ENCODE measurements at places on chromosomes 11 and 22.
A peak's percentile ranks its signal among the peaks of the same experiment; 100 is the strongest.

GRCh38 chr11:36090356-36091109, 146.7 kb downstream of the LDLRAD3 start:
- DNase-seq: no peak

DNA sequence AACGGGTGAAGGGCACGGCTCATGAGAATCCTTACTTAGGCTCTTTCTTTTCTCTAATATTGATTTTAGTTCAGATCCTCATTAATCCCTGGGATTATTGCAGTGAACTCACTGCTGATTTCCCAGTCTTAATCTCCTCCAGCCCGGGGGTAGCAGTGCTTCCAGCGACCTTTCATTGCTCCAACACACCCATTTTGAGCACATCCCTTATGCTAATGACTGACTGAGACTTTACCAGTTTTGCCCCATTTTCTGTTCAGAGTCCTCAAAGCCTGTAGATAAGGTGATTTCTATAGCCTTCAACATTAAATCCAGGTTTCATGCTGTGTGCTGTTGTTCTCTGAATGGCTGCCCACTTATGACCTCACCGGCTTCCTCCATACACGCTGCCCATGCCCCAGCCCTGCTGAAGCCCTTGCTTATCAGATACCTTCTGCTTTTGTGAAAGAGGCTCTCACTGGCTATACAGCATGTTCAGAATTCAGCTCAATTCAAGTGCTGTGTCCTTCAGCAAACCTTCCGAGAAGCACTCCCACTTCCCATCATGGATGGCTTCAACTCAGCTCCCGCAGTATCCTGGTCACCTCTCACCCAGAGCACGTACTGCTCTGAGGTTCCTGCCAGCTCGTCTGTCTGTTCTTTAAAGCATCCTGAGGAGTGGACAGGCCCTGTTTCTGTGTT, 49.0 kb downstream of the PPFIA1 start:
- no peak for DNase-seq

DNA sequence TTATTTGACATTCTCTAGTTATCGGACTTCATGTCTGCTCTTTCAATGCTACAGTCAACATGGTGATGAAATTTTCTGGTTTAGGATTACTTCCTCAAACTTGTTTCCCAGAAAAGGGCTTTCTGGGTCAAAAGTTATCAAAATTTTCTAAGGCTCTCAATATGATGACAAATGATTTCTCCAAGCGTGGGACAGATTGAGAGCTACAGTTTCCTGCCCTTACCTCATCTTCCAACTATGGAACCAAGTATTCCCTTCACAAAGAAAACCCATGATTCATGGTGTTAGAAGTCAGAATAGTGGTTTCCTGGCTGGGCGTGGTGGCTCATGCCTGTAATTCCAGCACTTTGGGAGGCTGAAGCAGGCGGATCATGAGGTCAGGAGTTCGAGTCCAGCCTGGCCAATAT, 17.8 kb downstream of the MYO18B start:
- DNase-seq: no peak

- no peak for DNase-seq
Measured at GRCh38 chr22:46049726-46050450, 72.9 kb upstream of the WNT7B start.

GRCh38 chr22:23402275-23403151, 177.6 kb downstream of the IGLL1 start:
- DNase-seq: peak; percentile 7

- DNase-seq: peak; percentile 77
Measured at GRCh38 chr22:36977947-36978660, 41.1 kb downstream of the TST start.

DNA sequence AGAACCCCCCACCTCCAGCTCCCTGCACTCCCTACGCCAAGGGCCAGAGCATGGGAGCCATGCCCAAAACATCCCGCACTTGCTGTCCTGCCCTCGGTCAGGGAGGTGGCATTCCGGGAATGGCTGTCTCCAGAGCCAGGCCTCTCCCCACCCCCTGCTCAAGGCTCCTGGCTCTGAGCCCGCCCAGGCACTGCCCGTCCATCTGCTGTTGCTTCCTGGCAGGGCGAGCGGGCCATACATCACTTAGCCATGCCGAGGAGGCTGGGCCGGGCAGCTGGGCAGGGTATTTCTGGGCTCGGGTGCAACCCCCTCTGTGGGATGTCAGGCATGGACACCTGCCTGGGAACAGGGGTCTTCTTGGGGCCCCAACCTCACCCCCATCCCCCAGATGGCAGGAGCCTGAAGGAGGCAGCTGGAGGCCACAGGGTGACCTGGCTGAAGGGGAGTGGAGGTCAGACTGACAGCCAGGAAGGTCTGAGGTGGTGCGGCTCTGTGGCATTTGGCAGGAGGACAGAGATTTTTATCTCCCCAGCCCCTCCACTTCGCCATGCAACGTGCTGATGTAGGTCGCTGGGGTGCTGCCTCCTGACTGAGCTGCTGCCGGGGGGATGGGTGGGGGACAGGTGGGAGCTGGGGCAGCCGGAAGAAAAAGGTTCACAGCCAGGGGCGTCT, 8.7 kb upstream of the CABP7 start:
- no peak for DNase-seq

GRCh38 chr11:74171997-74172396, 908 bp downstream of the PPME1 start:
- no peak for DNase-seq

- no peak for DNase-seq
Measured at GRCh38 chr11:47355283-47356128, 3.0 kb upstream of the MYBPC3 start.

GRCh38 chr11:99351624-99352023, 330.9 kb downstream of the CNTN5 start:
- DNase-seq: no peak

DNA sequence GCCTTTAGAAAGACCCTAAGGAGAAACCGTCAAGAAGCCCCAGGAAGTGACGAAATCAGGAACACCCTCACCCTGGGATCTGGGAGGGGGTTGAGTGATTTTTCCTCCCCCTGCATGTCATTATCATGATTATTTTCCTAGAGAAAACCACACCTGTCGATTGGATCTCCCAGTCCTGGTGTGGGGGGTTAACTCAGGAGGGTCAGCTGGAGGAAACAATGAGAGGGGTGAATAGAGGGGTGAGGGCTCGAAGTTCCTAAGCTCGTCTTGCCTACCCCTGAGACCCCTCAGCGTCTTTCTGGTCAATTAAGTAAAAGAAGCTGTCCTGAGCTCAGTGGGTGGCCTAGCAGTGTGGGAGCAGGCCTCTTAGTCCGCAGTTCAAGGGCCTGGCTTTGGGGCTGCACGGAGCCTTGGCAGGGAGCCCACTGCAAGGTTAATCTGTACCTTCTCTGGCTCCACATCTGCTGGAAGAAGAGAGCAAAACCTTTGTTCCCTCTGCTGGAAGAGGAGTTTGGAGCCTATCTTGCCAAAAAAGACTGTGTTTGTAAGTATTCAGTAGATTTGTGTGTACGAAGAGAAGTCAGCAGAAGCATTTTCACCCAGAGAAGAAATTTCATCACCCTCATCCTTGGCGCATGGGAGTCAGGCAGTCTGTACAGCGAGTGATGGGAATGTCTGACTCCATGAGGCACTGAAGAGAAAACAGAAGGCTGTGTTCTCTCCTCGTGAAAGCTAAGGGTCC, 34.2 kb upstream of the FTH1 start:
- DNase-seq: no peak

DNA sequence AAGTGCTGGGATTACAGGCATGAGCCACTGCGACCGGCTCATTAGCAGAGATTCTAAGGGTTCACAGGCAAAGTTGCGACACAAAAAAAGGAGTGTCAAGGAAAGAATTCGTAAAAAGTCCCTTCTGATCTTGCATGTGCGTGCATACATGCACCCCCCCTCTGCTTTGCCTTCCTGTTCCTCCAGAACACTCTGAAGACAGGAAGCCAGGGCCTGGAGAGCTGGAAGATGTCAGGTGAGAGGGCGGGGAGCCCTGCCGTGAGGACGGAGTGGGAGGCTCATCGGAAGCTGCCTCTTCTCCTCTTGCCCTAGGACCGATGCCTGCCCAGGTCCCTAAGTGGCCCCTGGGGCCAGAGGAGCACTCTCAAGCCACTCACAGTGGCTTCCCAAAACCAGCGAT, 89.1 kb downstream of the LARGE1 start:
- DNase-seq: no peak

GRCh38 chr11:5129457-5129877, 8.7 kb downstream of the OR52A5 start:
- no peak for DNase-seq

GRCh38 chr22:22144858-22145257, 99.7 kb upstream of the VPREB1 start:
- no peak for DNase-seq

GRCh38 chr11:108558222-108558621, 35.3 kb downstream of the EXPH5 start:
- DNase-seq: no peak

- DNase-seq: no peak
Measured at GRCh38 chr11:19892387-19892786, 179.8 kb downstream of the NAV2 start.

- DNase-seq: no peak
Measured at GRCh38 chr11:85755285-85755684, 55.7 kb downstream of the SYTL2 start.

DNA sequence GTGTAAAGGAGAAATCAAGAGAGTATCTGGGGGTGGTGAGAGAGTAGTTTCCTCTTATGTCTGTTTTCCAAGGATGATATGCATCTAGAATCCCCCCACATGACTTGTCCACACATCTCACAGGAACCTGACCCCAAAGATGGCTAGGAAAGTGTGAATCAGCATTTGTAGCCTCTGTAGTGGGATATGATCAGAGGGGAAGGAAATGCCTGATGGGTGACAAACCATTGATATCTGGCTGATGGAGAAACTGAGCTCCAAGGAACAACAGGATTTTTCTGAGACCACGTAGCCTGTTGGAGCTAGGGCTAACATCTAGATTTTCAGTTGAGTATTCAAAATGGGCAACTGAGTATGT, 369.4 kb downstream of the DDX10 start:
- no peak for DNase-seq

- no peak for DNase-seq
Measured at GRCh38 chr22:50011447-50012210, 936 bp downstream of the IL17REL start.

- DNase-seq: no peak
Measured at GRCh38 chr11:69219991-69220390, 64.3 kb downstream of the SMIM38 start.

DNA sequence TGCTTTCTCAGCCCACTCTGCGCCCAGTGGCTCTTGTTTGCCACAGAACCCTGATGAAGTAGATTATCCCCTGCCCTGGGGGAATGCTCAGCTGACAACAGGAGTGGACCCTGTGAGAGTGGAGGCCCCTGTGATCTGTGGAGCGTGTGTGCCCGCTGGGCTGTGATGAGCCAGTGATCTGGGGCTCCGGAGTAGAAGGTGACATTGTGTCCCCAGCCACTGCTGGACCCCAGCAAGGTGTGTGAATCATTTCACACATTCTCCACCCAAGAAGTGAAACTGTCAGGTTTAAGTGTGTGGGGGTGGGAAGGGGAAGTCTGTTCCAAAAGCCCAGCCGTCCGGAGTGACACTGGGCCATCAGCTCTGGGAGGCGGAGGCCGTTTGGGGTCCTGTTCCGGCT, 33.1 kb upstream of the GRAMD4 start:
- DNase-seq: no peak

DNA sequence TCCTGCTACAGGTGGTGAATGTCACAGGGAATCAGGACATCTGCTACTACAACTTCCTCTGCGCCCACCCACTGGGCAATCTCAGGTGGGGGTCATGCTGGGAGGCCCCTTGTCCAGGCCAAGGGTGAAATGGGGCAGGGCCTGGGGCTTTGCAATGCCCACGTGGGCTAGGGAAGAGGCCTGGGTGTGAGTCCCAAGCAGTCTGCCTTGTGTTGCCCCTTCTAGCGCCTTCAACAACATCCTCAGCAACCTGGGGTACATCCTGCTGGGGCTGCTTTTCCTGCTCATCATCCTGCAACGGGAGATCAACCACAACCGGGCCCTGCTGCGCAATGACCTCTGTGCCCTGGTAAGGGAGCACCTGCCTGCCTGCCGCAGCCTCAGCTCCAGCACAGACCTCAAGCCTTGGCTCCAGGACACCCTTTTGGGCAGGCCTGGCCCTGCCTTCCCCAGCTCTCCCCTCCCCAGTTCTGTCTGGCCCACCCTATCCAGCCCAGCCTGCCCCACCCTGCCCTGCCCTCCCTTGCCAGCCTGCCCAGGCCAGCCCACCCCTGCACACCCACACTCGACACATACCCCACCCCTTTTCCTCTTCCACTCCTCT, 9.1 kb upstream of the TAGLN start:
- no peak for DNase-seq

DNA sequence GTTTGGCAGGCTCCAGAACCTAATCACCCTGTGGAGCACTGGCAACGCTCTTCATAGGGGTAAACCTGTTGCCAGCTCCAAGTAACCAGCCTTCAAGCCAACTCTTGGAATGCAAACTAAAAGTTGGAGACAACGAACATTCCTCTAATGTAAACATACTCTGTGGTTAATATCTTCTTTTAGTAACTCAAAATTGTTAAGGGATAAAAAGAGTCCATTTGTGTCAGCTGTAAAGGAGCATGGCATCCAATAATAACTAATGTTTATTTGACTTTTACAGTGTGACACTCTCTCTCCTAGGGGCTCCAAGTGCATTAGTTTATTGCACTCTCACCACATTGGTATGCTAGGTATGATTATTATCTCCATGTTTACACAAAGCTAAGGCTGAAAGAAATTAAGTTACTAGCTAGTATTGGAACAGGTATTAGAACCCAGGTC, 31.0 kb upstream of the AMOTL1 start:
- DNase-seq: no peak

DNA sequence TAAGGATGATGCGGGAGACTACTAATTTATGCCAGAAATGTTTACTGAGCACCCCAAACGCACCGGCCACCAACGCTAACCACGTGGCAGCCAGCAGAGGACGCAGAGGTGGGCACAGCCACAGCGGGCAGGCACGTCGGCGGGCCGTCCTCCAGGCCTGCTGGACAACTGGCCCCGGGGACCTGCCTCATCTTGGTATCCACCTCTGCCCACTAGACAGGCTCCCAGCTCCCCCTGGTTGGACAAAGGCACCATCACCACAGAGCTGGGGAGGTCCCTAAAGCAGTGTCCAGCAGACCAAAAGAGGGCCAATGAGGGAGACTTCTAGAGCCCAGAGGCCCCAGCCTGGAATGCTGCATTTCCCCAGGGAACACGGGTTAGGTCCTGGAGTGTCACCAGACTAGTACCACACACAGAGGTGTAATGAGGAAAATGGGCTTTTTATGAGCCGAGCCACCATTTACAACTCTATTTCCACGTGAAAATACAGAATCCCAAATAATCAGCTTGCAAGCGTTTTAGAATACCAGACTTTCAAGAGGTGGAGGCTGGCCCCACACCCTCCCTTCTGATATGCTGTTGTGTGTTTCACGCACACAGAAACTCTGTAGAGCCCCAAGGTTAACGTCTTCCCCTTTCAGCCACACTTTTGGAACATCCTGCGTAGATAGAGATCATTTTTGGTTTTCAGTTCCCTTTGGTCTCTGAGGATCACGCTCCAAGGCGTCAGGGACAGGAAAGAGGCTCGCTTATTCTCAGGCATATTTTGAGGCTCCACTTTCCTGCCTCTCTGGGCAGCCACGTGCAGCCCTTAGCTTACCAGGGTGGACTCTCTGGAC, 23.7 kb upstream of the BID start:
- DNase-seq: no peak

GRCh38 chr11:108239076-108239475, 16.2 kb downstream of the ATM start:
- no peak for DNase-seq
